Fibroblast of pulmonary artery (primary cell): ENCODE measurements at places on chromosomes 12 and 14.

GRCh38 chr12:91211866-91212265, 29.2 kb upstream of the DCN start:
- DNase-seq = no peak

DNA sequence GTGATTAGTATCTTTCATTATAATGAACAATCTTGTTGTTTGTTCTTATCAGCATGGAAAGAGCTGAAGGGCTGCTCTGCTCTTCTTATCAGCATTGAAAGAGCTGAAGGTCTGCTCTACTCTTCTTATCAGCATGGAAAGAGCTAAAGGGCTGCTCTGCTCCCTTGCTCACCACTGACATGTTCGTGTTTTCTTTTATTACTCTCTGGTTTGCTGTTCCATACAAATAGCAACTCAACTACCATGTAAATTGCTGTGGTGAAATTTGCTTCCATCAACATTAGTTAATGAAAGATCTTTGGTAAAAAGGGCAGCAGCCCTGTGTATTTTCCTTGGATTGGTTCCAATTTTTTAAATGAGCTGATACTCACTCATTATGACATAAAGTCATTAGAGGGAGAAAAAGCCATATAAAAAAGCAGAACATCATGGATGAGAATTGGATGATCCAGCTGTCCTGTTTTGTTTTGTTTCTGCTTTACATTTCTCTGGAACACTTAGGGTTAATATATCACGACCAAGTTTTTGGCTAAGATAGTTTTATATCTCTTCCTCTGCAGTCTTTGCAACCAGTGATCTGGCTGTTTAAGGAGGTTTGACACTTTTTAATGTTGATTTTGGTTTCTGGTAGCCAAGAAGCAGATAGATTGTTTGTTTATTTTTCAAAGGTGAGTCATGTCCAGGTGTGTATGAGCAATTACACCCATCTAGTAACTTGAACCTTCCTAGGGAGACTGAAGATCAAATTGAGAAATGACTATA, 356.6 kb downstream of the CEP128 start:
- no peak for DNase-seq

DNA sequence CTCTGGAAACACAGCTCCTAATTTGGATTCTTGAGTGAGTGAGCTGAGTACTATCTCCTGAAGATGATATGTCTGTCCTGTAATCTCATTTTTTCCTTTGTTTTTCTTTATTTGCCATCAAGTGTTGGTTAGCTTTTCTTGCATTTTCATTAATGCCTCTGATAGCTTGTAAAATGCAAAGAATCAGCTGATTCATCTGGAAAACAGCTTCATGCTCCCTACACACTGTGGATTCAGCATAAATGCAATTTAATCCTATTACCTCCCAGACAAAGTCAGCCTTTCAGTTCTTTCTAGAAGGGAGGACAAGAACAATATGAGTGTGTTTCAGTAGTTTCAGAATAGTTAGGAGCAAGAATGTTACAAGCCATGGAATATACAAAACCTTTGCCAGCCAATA, 79.4 kb downstream of the DACT1 start:
- no peak for DNase-seq

- DNase-seq = no peak
These were observed 161.3 kb upstream of the CCND2 start for GRCh38 chr12:4112290-4112689.

GRCh38 chr14:91694643-91695042, 37.2 kb downstream of the CATSPERB start:
- no peak for DNase-seq

DNA sequence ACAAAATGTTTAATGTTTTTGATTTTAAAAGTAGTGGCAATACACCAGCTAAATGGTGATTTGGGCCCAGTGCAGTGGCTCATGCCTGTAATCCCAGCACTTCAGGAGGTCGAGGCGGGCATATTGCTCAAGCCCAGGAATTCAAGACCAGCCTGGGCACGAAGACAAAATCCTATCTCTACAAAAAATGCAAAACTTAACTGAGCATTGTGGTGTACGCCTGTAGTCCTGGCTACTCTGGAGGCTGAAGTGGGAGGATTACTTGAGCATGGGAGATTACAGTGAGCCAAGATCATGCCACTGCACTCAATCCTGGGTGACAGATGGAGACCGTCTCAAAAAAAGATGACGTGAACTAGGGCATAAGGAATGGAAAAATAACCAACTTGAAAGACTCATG, 4.7 kb downstream of the RPL36AL start:
- peak; percentile 43 for DNase-seq

- peak; percentile 82 for DNase-seq
These were observed 18.3 kb downstream of the NOC4L start for GRCh38 chr12:132162508-132163031.

DNA sequence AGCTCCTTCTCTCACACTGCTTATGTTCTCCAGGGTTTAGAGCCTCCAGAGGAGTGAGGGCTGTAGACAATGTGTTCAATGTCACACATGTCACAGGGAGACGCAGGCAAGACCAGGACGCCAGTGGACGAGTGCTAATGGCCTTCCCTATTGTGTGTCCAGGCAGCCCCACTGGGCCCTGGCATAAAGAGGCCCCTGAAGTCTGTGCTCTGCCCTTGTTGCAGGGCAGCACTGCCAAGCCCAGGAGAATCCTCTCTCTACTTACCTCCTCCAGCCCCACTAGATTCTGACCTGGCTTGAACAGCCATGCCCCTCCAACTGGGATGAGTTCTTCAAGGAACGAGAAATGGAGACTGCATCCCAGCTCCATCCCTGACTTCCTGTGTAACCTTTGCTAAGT, 24.8 kb upstream of the TMEM106C start:
- DNase-seq = no peak

GRCh38 chr12:105986779-105987684, 151.7 kb downstream of the NUAK1 start:
- peak; percentile 93 for DNase-seq

DNA sequence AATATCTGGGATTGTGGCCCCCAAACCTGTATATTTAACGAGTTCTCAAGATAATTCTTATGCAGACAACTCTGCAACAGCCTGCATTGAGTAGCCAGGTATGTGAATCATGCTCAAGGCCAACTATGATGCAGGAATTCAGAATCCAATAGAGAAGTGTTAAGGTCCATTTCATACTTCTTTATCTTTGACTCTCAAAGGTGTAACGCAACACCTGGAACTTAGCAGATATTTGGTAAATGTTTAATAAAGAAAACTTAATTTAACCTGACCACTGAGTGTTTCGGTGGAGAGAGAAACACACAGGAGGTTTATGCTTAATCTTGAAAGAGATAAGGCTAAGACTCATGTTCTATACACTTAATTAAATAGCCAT, 156.5 kb upstream of the PLEKHG7 start:
- no peak for DNase-seq

- DNase-seq = peak; percentile 97
These were observed 13.5 kb upstream of the IRF2BPL start for GRCh38 chr14:77041881-77042545.

GRCh38 chr12:41073633-41074472, 114.3 kb upstream of the PDZRN4 start:
- no peak for DNase-seq

- DNase-seq = peak; percentile 85
These were observed at the start of gene SDS for GRCh38 chr12:113403435-113404415. Gene SDS, minus strand, starts transcription at chr12:113403887. Its CDS starts 4,179 bp downstream, at chr12:113399708.

DNA sequence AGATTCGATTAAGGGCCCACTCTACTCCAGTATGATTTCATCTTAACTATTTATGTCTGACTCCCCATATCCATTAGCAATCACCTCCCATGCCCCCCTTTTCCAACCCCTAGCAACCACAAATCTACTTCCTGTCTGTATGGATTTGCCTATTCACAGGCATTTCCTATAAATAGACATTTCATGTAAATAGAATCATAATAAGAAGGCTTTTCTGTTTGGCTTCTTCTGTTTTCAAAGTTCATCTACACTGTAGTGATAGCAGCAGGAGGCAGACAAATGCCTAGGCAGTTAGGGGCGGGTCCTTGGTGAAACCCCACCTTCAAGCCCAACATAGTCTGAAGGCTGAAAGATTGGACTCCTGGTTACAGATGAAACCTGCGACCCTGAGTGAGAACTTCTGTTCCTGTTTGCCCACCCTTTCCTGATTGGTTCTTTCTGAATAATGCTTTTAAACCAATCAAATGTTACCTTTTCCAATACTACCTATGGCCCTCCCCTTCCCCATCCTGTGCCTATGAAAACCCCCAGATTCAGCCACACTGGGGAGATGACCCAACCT, 62.1 kb upstream of the HECTD1 start:
- DNase-seq = no peak

DNA sequence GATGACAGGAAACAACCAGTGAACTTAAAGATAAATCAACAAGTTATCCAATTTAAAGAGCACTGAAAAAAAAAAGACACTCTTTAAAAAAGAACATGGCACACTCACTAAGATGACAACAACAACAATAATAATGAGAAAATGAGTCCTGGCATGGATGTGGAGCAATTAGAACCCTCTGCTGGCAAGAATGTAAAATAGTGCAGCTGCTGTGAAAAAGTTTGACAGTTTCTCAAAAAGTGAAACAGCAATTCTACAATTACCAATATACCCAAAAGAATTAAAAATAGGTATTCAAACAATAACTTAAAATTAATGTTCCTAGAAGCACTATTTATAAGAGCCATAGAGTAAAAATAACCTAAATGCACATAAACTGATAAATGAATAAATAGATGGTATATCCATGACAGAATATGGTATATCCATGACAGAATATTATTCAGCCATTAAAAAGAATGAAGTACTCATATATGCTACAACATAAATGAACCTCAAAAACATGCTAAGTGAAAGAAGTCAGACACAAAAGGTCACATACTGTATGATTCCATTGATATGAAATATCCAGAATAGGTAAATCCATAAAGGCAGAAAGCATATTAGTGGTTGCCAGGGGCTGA, 49.1 kb upstream of the GPHB5 start:
- DNase-seq = no peak

DNA sequence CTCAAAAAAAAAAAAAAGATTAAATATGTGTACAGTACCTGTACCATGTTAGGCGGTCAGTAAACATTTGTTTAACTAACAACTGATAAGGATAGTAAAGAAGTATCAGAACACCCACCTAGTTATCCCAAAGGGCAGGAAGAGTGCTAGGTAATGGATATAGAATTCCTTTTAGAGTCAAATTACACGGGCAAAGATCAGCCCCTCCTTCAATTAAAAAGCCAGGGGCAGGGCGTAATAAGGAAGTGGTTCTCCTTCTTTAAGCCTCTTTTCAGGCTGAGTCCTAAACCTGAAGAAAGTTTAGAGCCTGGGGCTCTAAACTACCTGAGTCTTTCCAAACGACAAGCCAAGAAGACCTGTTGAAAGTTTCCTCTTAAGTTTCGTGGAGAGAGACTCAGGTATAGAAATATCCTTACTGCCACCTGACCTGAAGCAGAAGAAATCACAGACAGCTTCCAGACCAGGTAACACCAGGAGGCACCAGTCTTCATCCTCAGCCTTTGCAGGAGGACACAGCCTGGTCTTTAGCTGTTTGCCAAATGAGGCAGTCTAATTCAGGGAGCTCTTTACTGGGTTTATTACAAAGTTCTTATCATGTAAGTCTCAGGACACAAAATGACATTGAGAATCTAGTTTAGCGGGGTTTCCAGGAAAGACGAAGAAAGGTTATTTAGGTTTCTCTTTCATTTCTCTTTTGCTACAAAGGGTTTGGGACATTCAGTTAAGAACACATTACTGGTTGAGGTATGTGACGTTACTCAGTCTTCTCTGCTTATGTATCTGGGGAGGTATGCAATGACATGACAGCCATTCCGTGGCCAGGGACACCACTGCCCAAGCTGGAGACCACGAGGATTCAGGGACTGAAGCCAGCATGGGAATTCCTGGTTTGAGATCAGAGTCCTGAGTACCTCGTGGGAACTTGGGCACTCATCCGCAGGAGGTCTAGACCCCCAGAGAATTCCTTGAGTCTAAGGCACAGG, at the start of gene BCL2L14:
Gene BCL2L14, plus strand, starts transcription at position 266 of the 983 bp plus-strand sequence. CDS start 8,367 bp downstream, outside the sequence.
- DNase-seq = no peak

- DNase-seq = no peak
These were observed 1808.9 kb upstream of the SEL1L start for GRCh38 chr14:83342590-83342989.

GRCh38 chr14:103361867-103362266, 23.3 kb upstream of the MARK3 start:
- peak; percentile 96 for DNase-seq

DNA sequence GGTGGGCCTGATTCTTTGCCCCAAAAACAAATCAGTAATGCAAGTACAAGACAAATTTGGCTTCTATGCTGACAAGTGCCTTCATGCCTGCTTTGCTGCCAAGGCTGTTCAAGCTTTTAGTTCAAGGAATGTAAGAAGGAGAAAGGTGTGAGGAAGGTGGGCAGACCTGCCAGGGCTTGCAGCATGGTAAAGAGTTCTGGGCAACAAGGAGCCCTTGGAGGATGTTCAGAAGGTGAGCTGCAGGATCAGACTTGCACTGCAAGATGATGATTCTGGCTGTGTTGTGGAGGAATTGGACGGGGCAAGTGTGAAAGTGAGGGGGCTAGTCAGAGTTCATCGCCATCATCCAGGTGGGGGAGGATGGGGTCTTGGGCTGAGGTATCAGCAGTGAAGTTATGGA, 167.9 kb downstream of the NUAK1 start:
- DNase-seq = no peak

DNA sequence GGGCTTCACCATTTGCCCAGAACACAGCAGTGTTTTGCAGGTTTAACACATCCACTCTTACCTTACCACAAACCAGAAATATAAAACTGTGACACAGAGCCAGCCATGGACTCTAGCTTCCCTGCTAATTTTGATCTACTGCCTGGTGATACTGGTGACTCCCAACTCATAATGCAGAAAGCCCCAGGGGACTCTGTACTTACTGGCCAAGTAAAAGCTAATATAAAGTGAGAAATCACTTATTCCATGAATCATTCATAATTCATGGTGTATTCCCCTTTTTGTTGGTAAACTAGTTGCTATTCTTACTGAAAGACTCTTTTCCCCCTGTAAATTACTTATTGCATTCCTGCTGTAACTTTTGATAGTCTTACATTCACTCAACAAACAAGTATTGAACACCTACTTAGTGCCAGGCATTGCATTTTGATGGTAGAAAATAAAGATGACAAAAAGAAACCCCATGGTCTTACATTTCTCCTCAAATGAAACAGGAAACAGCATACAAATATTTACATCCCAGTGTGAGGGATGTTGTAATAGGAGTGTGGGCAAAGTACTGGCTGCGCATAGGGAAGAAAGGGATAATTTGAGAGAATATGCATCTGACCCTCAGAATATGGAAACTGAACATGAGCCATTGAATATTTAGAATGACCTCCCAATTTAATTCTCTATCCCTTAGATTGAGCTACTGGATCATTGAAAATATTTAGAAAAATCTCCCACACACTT, 279.6 kb downstream of the PDZRN4 start:
- DNase-seq = no peak
